ENCODE measurements at places on chromosomes 3 and 15. TPM values are rescaled to one million over a fixed set of nuclear protein-coding genes. Genes with fewer than 3 reads are reported as not detected.

CLDN1 gene
- 21.5 TPM for total RNA-seq

SKOR1 gene
- total RNA-seq = 0.42 TPM

SPESP1 gene
- total RNA-seq = 0.94 TPM

SYNPR gene
- total RNA-seq = not detected

NOX5 gene
- total RNA-seq = not detected

DHX36 gene
- 33.9 TPM for total RNA-seq

ZPLD1 gene
- not detected for total RNA-seq

HESX1 gene
- 0.64 TPM for total RNA-seq

PP2D1 gene
- total RNA-seq = not detected

EFL1 gene
- 9.7 TPM for total RNA-seq

CILP gene
- total RNA-seq = 20.7 TPM

XCR1 gene
- 0.31 TPM for total RNA-seq

RFTN1 gene
- total RNA-seq = 2.8 TPM

IQCF2 gene
- not detected for total RNA-seq
